Stimulated activated CD4-positive, alpha-beta T cell treated with anti-CD3 and anti-CD28 coated beads, Interleukin-1b, Interleukin-23, amount 100 ng/mL, for 1 hour (primary cell): ENCODE measurements at places on chromosomes 12 and 14.

DNA sequence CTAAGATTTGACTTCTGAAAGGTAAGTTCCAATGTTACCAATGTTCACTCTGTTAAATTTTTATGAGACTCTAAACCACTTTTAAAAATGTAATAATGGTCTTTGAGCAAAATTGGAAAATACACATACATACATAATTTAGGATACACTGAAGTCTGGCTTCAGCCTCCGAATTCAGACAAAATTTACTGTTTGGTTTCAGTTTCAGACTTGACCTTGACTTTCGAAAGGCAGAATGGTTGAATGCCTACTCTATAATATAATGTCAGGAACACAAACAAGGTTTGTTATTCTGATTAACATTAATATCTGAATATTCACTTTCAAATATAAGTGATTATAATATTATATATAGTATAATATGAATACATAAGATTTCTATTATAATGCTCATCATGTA, 74.1 kb upstream of the KRAS start:
- DNase-seq = no peak

DNA sequence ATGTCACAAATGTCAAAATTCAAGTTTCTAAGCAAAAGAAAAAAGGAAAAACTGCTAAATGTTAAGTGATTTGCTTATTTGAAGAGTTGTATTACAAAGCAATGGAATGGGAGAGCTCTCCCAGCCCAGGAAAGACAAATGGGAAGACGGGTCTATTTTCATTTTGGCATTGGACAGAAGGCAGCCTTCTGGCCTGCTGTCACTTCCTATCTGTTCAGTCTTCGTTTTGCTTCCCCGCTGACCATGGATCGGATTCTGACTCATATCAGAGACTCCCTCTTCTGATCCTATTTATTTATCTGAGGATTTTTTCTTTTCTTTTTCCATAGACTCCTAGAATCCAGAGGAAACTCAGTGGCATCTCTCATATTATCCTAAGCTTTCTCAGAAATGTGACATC, 634.9 kb downstream of the DIO2 start:
- no peak for DNase-seq

- no peak for DNase-seq
Measured at GRCh38 chr14:95302667-95303506, 16.8 kb downstream of the CLMN start.

DNA sequence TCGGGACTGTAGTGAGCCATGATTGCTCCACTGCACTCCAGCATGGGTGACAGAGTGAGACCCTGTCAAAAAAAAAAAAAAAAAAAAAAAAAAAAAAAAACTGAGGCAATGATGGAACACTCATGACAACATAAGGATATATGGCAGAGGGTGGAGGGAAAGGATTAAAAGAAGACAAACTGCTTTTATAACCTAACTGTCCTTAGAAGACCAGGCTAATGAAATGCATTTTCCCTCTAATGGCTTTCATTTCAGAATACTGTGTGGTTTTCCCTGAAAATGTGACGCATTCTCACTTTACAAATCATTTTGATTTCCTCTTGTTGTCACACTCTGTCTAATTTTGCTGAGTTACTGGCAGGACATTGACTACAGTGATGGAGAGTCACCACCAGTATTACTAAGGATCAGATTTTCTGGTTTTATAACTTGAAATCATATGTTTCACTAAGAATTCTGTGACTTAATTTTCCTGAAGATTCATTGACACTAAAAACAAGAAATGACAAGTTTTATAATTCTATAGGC, 137.6 kb upstream of the SSTR1 start:
- no peak for DNase-seq

DNA sequence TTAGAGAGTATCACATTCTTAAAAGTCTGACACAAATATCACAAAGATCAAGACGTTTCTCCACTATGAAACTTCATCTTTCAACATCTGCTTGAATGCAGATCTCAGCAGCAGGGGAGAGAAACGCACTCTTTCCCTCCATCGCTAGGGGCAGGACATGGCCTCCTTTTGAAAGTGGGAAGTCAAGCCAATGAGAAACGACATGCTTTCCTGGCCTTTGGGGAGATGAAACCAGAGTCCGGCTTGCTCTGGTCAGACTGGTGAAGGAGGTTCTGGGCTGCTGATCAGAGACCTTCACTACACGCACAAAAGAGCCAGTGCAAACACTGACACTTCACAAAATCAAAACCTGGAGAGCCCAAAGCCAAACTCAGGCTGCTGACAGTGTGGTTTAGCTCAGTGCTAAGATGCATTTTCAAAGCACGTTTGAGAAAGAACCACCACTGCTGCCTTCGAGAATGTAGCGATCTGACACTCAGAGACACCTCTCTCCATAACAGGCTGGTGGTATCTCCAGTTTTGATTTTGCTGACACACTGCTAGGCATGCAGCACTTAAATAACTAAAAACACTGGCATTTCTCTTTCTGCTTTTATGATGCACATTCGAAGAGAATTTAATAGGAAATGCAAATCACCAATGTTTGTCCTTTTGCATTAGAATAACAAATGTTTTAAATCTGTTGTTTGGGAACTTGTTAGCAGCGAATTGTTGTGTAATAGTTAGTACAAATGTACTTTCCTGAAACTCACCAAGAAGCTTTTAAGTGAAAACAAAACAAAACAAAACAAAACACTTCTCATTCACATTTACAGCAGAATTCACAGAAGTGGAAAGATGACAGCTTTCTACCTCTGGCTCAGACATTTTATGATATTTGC, 93.9 kb upstream of the OVCH1 start:
- no peak for DNase-seq

DNA sequence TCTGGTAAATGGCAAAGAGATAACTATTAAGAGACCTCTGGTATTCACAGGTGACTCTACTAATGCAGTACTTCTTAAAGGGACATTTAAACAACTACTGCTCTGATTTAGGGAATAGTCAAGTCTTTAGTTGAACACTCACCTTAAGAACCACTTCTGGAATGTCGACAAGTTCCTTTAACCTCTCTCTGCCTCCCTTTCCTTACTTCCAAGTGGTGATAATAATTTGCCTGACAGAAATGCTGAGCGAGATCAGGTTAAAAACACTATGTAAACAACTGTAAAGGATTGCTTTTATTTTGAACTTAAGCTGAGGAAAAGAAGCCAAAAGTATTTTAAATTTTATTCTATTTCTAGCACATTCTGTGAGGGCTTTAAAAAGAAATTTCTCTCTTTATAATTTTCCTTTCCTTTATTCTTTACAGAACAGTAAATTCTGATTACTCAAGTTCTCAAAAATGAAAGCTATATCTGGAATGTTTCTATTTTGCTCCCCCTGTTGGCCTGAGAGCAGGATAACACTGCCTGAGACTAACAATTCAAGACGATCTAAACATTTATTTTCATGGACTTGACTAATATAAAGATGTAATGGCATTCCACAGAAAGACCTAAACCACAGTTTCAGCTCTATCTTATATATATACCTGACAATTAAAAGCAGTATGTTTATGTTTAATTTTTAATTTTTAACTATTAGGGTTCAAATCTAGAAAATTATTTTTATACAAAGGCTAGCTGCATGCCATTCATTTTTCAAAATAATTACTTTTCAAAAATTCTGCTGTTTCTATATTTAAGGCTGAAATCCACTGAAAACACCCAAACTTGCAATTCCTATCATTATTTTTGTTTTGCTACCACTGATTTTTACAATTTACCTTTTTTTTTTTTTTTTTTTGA, 29.2 kb downstream of the ZCCHC8 start:
- no peak for DNase-seq

- no peak for DNase-seq
Measured at GRCh38 chr12:21819678-21820077, 45.2 kb upstream of the KCNJ8 start.

GRCh38 chr12:6273541-6274230, 36.8 kb upstream of the PLEKHG6 start:
- DNase-seq = no peak

- DNase-seq = no peak
Measured at GRCh38 chr14:26935733-26936132, 337.9 kb upstream of the NOVA1 start.

- no peak for DNase-seq
Measured at GRCh38 chr12:132529906-132530305, 40.0 kb downstream of the FBRSL1 start.
